ENCODE measurements at places on chromosomes 5 and 9.

DNA sequence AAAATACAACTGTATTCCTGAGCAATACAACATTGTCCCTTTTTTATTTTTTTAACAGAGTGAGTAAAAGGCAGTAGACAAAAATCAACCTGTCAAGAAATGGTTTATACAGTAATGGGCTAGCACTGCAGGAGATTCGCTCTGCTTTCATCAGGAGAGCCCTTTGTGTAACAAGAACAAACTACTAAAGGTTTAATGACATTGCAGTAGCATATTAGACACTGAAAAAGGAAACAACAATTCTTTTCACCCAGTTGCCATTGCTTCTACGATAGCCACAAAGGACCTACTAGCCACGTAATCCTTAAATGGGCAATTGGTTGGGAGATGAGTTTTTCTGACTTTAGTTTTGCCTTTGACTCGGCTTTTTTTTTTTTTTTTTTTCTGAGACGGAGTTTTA lies 319.8 kb upstream of the TRPM3 start:
- no peak for DNase-seq

GRCh38 chr5:16508730-16509531 lies 43.3 kb upstream of the ZNF622 start:
- DNase-seq: no peak

- DNase-seq: no peak
Observed at GRCh38 chr5:113748403-113748802, 234.9 kb downstream of the YTHDC2 start.

DNA sequence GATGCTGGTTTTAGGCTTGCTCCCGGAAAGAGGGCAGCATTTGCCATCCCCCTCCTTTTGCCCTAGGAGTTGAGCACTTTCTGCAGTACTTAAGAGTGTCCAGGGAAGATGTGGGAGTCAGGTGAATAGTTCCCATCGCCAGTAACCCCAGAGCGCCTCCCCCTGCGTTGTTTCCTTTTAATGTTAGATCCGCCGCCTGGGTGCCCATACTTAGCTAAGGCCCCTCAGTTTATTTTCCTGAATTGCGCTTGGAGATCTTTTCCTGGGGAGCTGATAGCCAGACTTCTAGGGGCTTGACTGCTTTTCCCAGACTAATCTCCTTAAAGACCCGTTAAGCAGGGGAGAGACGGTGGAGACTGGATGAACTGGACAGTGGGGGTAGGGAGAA lies 377 bp upstream of the PCDHAC2 start:
- DNase-seq: no peak

DNA sequence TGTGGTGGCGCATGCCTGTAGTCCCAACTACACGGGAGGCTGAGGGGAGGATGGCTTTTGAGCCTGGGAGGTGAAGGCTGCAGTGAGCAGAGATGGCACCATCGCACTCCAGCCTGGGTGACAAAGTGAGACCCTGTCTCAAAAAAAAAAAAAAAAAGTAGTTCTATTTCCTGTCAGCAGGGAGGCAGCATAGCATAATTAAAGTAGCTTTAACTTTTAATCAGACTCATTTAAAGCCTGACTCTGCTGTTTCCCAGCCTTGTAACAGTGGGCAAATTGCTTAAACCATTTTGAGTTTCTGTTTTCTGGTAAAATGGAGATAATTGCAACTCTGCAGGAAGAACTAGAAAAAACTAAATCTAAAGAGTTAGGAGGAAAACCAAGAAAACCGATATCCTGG lies 31.2 kb downstream of the CNOT6 start:
- DNase-seq: no peak

DNA sequence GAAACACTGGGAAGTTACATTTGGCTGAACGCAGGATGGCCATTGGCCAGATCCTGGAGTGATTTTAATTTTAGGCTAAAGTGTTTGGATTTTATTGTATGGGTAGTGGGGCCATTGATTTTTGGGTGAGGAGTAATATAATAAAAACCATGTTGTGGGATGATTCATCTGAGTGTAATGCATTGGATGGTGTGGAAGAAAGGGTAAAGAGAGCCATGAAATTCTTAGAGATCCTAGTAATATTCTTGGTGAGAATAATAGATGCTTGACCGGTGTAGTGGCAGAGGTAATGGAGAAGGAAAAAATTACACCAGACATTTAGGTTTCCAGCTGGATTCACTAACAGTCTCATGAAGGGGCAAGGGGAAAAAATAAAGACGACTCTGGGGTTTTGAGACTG lies 158.1 kb downstream of the NPR3 start:
- DNase-seq: no peak

- no peak for DNase-seq
Observed at GRCh38 chr9:20300430-20301115, 321.7 kb downstream of the MLLT3 start.

- no peak for DNase-seq
Observed at GRCh38 chr9:107635803-107636174, 146.2 kb upstream of the KLF4 start.

DNA sequence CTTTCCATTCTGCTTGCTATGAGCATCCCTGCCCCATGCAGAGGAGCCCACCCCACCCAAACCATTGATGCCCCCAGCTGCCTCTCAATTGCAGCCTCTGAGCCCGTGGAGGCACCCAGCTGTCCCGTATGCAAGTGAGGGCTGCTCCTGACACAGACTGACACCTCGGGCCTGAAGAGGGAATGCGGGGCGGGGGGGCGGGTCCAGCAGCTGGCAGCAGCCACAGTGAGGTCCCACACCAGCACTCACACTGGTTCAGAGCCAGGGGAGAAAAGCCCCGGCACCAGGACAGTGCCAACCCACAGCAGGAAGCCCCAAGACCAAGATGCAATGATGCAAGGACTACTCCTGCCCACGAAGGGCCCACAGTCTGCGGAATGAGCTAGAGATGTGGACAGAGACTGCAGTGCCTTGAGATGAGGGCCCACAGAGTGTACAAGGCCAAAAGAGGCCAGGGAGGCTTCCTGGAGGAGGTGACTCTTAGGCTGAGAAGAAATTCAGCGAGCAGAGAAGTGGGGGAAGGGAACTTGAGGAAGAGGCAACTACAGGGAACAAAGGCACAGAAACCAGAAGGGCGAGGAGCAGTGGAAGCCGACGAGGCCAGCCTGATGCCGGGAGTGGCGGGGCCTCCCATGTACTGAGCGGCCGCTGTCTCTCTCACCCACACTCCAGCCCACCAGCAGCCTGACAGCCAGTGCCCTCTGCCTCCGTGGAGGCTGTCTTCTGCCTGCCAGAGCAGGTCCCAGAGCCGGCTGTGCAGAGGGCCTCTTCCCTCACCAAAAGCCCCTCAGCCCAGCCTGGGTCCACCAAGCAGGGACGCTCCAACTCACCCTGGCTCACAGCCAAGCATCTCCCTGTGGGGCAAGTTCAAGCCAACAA lies 9.2 kb downstream of the EEIG1 start:
- no peak for DNase-seq

DNA sequence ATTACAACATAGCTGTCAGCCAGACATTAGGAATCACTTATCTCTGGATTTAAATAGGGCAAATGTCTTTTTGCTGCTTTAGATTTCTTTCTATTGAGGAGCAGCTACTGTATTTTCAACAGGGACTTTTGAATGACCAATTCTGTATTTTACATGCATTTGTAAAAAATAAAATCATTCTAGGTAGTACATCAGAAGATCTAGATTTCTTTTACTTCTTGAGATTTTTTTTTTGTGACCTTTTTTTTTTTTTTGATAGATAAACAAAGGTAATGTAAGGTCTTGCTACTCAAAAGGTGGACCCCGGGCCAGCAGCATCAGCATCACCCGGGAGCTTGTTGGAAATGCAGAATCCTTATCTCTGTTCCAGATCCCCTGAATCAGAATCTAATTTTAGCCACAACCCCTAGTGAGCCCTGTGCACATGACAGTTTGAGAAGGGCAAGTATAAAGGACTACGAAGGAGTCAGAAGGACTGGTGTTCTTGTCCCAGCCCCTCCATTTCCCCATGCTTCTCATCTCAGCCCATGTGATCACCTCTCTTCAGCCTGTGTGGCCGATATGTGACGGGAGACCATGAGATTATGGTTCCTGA lies 37.7 kb upstream of the CKMT2 start:
- no peak for DNase-seq

DNA sequence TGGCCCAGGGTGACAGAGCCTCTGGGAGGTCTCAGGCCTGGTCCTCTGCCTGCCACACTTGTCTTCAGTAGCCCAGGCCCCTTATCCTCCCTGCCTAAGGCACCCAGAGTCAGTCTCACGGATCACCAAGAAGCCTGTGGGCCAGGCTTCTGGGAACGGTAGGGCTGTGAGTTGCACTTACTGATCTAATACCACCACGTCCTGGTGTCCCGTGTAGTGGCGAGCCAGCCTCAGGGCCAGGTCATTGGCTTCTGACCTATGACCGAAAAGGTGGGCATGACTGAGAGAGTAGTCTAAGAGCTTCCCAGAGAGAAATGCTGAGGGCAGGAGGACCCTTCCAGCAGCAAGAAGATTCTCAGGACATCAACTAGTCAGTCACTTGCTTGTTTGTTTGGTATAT lies 7.4 kb downstream of the PHYKPL start:
- DNase-seq: no peak

DNA sequence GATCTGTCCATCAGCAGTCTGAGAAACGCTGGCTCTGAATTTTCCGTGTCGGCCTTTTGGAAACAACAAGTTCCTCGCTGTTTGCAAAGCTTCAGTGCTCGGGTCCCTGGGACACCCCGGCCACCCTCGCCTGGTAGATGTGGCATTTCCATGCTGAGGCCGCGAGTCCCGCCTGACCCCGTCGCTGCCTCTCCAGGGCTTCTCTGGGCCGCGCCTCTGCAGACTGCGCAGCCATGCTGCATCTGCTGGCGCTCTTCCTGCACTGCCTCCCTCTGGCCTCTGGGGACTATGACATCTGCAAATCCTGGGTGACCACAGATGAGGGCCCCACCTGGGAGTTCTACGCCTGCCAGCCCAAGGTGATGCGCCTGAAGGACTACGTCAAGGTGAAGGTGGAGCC lies 4.7 kb downstream of the NTNG2 start:
- DNase-seq: no peak

- no peak for DNase-seq
Observed at GRCh38 chr9:97935276-97935675, 2.7 kb downstream of the HEMGN start.

DNA sequence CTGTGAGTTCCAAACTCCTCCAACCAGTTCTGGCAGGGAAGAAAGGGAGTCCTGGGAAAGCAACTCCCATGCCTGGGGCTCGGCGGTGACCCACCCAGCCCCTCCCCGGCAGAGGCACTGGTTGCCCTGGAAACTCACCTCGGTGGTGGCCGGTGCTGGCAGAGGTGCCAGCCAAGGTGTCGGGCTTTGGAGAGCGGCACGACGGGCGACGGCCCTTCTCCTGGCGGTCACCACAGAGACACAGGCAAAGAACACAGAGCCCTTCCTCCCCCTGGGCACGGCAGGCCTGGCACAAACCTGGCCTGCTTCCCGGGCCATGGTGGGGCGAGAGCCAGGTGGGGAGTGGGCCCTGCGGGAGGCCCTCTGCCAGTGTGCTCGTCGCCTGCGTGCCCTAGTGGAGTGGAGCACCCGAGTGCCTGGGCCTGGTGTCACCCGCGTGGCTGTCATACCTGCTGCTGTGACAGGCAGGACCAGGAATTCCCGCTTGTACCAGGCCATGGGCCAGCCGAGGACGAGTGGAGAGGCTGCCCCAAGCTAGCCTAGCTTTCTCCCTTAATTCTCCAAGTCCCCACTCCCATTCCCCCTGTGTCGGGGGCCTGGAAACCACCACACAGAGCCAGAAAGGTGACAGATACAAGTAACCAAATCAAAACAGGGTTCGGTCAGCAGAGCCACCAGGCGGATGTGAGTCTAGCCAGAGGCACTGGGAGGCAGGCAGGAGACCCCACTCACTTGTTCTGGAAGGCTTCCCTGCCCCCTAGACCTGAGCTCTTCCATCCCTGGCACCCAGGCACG lies 8.2 kb upstream of the RALGDS start:
- no peak for DNase-seq

DNA sequence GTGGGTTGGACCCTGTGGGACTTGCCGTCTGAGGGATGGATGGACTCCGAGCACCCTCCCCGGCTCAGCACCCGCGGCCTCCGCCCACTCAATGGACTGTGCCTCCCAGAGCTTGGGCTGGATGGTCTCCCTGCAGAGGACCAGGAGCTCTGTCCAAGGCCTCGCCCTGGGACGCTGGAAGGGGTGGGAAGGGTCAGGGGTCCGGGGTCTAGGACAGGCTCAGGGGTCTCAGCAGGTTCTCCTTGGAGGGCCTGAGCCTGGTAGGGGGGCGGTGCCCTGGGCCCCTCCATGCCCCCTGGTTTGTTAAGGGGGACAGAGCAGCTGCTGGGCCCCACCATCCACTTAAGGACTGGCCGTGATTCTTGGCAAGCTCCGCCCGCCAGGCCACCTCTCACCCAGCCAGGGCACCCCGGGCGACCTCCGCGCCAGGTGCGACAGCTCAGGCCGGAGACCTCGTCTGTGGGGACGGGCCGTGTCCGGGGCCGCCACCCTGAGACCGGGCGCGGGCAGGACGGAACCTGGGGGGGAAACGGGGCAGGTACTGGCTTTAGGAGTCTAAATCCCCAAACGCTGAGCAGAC lies 29.2 kb downstream of the EXOC3 start:
- no peak for DNase-seq

GRCh38 chr5:33789567-33789957 lies 102.2 kb downstream of the ADAMTS12 start:
- no peak for DNase-seq

DNA sequence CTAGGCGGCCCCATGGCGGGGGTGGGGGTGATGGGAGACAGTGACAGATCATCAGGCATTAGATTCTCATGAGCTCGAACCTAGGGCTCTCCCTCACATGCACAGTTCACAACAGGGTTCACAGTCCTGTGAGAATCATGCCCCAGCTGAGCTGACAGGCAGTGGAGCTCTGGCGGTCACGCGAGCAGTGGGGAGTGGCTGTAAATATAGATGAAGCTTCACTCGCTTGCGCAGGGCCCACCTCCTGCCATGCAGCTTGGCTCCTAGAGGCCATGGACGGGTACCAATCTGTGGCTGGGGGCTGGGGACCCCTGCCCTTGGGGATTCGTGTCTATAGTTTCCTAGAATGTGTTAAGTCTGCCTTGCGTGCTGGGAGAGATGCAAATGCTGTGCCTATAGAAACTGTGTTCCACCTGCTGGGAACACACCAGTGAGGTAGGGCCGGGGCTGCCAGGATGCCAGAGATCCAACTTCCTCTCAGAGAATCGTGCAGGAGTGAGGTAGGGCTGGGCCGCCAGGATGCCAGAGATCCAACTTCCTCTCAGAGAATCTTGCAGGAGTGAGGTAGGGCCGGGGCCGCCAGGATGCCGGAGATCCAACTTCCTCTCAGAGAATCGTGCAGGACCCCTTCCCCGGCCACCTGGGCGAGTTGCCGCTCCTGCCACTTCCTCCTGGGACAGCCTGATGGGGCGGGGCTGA lies 14.1 kb upstream of the EXOC3 start:
- no peak for DNase-seq

- no peak for DNase-seq
Observed at GRCh38 chr9:26727471-26727870, 165.1 kb downstream of the CAAP1 start.

DNA sequence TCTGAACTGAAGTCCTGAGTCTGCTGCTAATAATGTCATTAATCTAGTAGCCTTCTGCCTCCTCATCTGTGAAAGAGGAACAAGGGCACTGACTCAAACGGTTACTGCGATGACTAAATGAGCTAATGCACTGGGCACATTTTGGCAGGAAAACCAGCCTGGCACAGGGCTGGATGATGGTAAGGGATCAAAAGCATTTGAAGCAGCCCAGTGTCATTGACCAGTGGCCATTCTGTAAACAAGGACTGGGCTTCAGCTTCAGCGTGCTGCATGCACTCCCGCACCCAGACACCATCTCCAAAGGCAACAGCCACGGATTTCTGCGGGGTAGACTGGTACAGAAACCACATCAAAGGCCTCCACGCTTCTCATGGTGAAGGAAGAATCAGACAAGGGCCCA lies 8.0 kb downstream of the GCNT4 start:
- no peak for DNase-seq

Data from stimulated activated CD8-positive, alpha-beta memory T cell treated with anti-CD3 and anti-CD28 coated beads, Interleukin-15, amount 100 ng/mL, for 48 hours (primary cell).